ENCODE measurements at places on chromosomes 7 and 10.

DNA sequence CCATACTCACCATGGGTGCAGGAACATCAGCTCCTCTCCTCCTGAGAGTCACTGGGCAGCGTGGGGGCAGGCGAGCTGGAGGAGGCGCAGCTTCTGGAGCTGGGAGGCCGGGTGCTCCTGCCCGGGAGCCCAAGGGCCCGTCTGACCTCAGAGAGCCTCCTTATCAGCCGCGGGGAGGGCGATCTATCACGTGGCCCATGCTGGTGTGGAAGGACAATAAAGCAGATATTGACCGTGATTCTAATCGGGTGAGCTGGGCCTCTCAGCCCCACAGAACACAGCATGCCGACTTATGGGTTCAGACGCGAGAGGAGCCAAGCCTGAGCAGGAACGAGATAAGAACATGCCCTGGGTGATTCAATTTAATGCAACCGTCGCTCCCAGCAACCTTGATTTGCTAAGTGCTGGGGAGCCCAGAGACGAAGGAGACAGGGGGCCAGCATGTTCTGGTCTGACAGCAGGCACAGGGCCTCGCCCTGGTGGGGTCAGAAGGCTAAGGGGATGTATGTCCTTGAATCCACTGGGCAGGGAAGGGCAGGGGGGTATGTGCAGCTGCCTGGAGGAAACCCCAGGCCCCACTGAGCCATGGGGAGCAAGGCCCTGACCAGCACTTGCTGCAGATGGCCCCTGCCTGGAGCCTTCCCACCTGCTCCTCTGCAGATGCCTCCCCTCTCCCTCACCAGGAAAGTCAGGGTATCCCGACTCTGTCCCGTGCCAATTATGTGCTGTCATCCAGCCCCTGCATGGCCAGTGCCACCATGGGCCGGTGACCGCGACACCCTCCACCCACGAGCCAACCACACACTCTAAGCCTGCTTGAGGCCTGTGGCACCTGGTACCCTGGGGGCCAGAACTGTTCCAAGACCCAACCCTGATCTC lies 95.3 kb upstream of the RET start:
- no peak for DNase-seq

GRCh38 chr10:15440204-15440711 lies 69.2 kb upstream of the FAM171A1 start:
- no peak for DNase-seq

GRCh38 chr10:86520871-86521677 lies 518 bp downstream of the WAPL start:
- peak; percentile 43 for DNase-seq

DNA sequence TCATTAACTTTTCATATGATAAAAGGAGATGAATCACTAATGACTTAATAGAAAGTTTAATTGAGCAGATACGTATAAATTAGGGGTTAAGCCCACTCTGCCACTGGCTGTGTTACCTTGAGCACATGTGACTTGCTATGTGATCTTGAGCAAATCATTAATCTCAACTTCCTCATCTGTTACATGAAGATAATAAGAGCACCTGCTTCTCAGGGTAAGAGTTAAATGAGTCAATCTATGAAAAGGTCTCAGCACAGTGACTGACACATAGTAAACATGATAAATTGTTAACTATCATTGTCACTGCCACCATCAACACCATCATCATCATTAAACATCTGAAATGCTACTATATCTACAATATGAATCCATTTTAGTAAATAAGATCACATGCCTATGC lies 110.8 kb downstream of the TPK1 start:
- DNase-seq: no peak

GRCh38 chr7:45173596-45174327 lies 16.2 kb downstream of the RAMP3 start:
- DNase-seq: no peak

All from NCI-H526 (cell line).